ENCODE measurements at places on chromosomes 11 and 22.

GRCh38 chr11:47415949-47416472 is 7.6 kb downstream of the SLC39A13 start:
- no peak for DNase-seq

DNA sequence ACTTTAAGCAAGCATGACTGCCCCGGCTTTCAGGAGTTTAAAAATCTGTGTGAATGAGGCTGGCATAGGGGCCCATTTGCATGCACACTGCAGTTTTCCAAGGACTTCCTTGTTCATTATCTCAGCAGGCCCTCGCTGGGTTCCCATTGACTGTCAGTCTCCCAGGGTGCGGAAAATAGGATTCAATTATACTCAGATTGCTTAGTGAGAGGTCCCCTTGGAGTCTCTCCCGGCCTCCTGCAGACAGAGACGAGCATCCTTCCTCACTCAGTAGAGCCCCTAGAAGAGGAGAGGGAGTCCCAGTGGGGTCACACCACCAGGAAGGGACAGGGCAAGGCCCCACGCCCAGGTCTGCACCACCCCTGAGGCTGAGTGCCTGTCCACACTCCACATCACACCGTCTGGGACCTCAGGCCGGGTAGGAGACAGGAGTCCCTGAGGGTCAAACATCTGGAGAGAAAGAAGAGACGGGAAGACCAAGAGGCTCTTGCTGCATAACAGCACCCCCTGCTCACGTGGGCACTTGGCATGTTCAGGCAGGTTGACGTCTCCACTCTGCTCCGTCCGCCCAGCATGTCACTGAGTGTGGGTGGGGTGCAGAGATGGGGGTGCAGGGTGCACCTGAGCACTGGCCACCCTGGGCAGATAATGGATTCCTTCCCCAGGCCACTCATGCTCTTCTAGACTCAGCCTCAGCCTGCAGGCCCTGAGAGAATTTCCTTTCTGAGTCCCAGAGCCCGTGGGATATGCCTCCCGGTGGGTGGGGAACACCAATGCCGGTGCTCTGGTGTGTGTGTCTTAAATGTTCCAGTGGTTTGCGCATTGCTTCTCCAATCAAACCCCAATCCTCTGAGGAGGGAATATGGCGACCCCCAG is 58.8 kb downstream of the MCM5 start:
- DNase-seq, result no peak

DNA sequence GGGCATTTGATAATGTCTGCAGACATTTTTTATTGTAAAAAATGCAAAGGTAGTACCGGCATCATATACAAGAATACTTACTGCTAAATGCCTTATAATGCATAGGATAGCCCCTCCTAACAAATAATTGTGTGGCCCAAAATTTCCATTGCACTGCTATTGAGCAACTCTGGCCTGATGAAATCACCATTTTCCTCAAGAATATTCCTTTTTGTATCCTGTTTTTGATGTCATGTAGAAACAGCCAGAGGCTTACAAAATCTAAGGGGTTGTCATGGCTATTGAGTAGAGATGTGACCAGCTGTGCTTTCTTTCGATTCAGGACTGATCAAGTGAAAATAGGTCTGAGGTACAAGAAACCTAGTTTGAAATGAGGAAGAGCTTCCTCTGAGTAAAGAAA is 854.3 kb downstream of the KCNA4 start:
- DNase-seq, result no peak

GRCh38 chr11:73862986-73863385 is 13.7 kb downstream of the COA4 start:
- DNase-seq, result no peak

GRCh38 chr11:79942646-79943045 is 501.8 kb upstream of the TENM4 start:
- no peak for DNase-seq

DNA sequence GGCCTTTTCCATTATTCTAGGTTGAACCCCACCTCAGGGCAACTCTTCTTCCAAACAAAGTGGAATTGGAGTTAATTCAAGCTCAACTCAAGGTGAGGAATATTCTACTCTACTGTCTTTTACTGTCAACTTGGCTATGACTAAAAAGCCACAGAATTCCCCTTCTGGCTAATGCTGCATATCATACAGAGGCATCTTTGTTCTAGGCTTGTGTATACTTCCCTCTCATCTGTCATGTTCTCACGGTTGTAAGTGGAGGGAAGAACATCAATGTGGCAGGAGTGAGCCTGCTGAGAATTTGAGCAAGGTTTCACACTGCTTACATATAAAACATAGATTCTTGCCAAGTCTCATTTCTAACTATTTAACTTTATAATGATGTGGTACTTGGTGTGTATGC is 921.4 kb upstream of the CNTN5 start:
- no peak for DNase-seq

- no peak for DNase-seq
Observed at GRCh38 chr11:88104408-88104807, 70.8 kb downstream of the RAB38 start.

GRCh38 chr22:49629586-49630447 is 197.9 kb downstream of the BRD1 start:
- no peak for DNase-seq

DNA sequence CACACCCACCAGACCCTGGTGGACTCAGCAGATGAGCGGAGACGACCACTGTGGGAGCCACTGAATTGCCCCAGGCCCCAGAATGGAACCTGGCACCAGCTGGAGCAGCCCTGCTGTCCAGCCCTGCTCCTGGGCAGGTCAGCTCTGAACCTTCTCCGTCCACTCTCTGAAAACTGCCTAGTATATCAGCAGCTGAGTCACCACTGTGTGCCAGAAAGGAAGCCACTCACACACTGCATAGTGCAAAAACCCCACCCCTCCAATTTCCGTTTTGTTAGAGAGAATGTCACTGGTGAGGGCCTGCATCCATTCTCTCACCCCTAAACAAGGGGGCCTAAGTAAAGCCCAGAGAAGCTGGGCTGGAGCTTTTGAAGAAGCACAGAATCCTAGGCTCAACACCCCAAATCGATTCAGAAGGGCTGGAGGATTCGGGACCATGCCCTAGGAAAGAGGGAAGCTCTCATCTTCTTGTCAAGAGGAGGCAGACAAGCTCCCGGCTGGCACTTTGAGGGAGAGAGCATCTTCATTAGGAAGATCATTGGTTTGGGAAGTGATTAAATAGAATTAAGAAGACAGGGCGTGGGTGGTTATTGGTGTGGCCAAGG is 44.5 kb downstream of the GALNT18 start:
- DNase-seq, result no peak

- DNase-seq, result no peak
Observed at GRCh38 chr11:5283086-5283485, 13.3 kb upstream of the HBE1 start.

DNA sequence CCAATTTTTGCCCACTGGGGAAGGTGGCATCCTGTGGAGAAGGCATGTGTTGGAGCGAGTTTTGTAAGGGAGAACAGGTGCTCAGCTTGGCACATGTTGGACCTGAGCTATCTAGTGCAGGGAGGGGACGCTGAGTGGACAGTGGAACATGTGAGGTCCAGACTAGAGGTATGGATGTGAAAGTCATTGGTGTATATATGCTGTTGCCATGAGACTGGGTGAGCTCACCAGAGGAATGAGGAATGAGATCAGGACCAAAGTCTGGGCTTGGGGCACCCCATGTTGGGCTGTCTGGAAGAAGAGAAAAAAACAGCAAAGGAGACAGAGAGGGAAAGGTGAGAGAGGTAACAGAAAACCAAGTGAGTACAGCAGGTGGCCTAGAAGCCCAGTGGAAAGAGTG is 12.3 kb upstream of the SYT7 start:
- no peak for DNase-seq

DNA sequence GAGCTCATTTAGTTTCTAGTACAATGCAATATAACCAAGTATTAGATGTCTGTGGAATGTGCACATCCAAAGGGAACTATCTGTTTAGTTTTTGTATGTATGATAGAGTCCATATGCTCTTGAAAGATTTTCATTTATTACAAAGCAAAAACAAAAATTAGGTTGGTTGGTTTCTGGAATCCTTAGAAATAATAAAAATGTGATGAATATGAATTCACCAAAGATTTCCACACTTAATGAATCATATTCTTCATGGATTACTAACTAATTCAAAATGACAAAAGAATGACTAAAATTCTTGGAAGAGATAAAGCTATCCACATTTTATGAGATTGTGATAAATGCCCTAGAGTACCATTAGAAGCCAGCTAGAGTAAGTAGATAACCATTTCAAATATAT is 261.1 kb downstream of the SBF2 start:
- no peak for DNase-seq

DNA sequence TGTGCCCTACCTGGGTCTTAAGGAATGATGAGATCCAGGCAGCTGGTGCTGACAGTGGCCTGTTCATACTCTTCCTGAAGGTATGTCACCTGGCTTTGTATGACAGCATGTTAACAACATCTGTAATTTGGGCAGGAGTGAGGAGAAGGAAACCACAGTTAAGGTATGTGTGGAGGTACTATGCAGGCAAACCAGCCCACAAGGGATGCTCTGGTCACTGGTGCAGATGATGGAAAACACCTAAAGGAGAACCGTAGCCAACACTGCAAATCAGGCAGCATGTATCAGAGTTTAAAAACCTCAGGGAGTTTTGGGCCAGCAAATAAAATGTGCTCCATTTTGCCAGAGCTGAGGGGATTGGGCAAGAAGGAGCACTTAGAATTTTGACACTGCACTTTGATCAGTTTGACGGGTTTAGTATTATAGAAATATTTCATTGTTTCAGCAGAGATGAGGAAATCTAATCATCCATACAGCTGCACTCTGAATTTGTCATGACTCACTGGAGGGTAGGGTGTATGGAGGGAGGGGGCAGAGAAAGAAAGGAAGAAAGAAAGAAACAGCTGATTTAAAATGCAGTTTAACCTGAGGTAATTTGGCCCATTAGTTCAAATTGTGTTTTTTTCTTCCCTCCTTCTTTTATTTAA is 260.9 kb downstream of the KIRREL3 start:
- DNase-seq, result no peak

DNA sequence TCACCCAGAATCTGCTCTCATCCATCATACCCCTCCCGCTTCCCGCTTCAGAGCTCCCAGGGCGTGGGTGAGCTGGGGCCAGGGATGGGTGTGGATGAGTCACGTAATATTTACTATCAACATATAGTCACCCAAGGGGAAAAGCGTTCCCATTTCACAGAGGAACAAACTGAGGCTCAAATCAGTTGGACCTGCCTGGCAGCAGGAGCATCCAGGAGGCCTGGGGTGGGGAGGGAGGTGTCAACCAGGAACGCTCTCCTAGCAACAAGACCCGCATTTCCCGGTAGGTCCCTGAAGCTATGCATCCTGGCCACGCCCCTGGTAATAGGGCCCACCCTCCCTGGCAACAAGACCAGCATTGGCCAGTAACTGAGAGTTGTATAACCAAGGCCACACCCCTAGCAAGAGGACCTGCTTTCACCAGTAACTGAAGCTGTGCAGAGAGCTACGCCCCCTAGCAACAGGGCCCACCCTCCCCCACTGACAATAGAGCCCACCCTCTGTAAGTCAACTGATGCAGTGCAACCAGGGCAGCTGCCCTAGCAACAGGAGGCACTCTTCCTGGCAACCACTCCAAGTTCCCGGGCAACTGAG is 32.7 kb upstream of the TXNRD2 start:
- DNase-seq, result no peak

DNA sequence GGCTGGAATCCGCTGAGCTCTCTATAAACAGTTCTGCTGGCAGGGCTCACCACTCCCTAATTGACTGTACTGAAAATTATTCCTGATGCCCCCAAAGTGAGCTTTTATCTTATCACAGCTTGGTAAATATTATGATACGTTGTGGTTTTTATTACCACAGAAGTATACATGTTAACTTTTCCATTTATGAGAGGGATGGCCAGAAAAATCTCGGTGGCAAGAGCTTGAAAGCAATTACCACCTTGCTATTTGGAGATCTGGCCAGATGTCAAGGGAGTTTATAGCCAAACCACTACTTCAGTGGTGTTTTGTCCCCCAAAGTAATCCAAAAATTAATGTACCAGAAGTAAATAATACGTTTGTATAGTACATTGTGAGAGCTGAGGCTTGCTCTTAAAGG is 75.4 kb upstream of the RCN1 start:
- no peak for DNase-seq

- DNase-seq, result no peak
Observed at GRCh38 chr11:124878759-124879492, 13.7 kb downstream of the ROBO3 start.

DNA sequence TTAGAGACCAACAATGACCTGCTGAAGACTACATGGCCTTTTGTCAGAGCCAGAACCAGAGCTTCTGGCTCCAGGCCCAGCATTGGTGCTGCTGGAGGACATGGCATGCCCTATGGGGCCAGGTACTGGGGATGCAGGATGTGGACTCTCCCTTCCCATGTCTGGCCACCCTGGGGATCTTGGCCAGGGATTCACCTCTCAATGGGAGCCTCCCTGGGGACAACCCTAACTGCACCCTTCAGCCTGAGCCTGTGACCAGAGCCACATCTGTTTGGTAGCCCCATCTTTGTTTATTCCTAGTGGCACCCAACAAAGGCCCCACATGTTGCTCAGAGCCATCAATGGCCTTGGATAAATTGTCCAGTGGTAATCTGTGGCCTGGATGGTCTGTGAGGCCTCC is 5.8 kb downstream of the KLHL35 start:
- DNase-seq, result no peak

- DNase-seq, result no peak
Observed at GRCh38 chr11:128552783-128553661, 34.3 kb downstream of the ETS1 start.

DNA sequence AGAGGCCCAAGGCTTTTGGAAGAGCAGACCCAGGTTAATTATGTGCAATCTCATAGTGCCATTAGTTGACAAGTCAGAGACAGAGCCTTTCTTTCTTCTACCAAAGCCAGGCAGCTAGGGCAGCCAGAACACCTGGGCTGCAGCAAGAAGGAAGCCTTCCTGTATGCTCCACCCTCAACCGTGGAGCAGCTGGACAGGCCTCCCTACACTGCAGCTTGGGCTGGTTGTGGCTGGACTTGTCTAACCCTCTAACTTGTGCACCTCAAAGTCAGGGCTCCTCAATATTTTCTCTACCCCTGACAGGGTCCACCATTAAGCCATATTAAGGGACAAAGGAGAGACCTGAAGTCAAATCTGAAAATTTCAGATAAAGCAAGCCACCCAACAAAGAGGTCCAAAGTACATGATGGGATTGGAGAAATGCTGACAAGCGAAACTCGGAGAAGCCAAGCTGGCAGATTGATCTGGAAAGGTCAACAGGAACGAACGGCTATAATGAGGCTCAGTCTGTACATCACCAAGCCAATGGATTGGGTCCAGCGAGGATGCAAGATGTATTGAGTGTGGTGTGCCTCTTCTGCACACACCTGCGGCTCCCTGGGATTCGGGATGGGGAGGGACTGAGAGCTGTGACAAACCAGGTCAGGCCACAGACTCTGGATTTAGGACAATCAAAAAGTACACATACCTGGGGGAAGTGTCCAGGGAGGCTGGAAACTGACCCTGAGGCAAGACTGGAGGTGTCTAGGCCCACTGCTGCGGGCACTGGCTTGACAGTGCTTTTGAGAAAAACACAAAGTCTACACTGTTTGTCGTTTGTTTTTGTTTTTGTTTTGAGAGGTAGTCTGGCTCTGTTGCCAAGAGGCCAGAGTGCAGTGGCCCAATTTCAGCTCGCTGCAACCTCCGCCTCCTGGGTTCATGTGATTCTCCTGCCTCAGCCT is 11.7 kb upstream of the SLC43A3 start:
- no peak for DNase-seq

Data from CMK (cell line).